ENCODE measurements at places on chromosomes 11 and 22.

GRCh38 chr22:43391306-43391705, 20.5 kb upstream of the MPPED1 start:
- no peak for DNase-seq

DNA sequence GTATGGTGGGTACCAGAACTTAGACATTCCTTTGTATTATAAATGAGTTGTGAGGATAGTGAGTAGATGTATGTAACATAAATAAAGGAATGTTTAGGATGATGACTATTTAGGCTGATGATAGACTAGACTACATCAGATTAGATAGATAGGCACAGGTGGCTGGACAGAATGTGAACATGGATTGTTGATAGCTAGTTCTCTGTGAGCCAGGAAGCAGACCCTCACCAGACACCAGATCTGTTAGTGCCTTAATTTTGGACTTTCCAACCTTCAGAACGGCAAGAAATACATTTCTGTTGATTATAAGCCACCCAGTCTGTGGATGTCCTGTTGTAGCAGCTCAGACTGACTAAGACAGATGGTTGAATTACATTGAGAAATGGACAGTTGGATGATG, 99.4 kb downstream of the SWAP70 start:
- no peak for DNase-seq

- DNase-seq = no peak
Measured at GRCh38 chr11:123357353-123357989, 72.6 kb upstream of the GRAMD1B start.

GRCh38 chr11:126790550-126791081, 210.0 kb downstream of the KIRREL3 start:
- DNase-seq = no peak

DNA sequence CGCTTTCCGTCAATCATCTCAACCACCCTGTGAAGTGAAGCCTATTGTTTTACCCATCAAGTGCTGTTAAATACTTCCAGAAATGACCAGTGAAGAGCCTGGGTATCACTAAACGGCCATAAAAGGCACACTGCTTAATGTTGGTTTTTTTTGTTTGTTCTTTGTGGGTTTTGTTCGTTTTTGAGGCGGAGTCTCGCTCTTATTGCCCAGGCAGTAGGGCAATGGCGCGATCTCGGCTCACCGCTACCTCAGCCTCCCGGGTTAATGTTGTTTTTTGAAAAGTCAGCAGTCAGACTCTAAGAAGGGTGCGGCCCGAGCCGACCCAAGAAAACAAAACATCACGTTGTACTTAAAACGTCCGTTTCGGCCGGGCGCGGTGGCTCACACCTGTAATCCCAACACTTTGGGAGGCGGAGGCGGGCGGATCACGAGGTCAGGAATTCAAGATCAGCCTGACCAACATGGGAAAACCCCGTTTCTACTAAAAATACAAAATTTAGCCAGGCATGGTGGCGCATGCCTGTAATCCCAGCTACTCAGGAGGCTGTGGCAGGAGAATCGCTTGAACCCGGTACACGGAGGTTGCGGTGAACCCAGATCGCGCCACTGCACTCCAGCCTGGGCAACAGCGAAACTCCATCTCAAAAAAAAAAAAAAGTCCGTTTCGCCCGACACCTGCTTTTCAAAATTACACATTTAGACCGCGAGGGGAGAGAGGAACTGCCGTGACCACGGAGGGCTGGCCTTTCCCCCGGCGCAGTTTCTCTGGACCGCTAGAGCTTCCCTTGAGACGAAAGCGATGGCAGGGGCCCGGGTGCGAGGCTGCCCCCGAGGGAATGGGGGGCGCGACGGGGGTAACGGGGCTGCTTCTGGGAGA, 714 bp downstream of the CD59 start:
- no peak for DNase-seq

DNA sequence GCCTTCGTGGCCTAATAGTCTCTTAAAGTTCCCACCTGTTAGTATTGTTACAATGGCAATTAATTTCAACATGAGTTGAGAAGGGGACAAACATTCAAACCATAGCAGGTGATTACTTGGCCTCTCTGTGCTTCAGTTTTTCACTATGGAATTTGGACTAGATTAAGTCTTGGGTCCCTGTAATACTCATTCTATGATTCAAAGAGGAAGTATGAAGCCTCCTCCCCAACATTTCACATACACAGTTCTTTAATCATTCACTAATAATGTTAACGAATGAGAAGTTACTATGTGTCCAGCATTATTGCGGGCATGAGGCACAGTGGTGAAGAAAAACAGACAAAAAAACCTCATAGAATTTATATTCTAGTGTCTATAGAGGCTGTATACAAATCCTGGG, 19.9 kb upstream of the USP47 start:
- no peak for DNase-seq

DNA sequence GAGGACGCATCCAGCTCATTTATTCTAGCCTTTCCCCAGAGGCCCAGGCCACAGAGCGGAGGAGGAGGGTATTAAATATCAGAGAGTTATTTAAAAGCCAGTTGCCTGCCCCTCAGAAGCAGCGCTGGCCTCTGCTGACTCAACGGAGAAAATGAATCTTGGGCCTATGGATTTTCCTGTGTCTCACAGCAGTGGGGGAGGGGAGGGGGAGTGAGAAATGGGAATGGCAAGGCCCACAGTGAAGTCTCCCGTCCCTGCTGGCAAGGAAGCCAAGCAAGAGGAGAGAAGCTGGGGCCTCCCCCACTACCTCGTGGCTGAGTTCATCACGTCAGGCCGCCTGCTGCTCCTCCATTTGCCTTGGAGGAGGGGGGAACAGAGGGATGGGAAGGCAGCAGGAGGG, 4.5 kb upstream of the TPBGL start:
- no peak for DNase-seq

DNA sequence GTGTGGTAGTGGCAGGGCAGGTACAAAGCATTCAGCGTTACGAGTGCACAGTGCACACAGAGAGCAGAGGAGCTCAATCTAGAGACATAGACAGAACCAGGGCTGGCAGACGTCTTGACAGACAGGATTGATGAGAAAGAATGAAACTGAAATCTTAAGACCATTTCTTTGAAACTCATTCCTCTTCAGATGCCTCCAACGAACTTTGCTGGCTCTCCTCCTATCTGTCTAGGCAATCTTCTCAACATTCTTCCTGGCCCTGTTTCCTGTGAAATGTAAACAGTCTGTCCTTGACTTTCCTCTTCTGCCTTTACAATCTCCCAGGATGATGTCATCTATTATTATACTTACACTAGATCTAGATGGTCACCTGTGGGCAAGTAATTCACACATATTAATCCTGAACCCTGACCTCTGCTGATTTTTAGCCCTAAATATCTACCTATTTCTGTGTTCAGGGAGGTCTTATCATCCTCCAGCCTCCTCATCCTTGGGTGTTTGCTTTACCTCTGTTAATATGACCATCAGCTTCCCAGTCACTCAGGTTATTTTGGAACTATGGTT, 119.5 kb downstream of the ENTHD1 start:
- DNase-seq = no peak

- peak; percentile 60 for DNase-seq
Measured at GRCh38 chr11:22666688-22667439, 453 bp downstream of the GAS2 start.

- no peak for DNase-seq
Measured at GRCh38 chr11:20597154-20597679, 2.2 kb upstream of the SLC6A5 start.
